ENCODE measurements at places on chromosomes 7 and 10.

DNA sequence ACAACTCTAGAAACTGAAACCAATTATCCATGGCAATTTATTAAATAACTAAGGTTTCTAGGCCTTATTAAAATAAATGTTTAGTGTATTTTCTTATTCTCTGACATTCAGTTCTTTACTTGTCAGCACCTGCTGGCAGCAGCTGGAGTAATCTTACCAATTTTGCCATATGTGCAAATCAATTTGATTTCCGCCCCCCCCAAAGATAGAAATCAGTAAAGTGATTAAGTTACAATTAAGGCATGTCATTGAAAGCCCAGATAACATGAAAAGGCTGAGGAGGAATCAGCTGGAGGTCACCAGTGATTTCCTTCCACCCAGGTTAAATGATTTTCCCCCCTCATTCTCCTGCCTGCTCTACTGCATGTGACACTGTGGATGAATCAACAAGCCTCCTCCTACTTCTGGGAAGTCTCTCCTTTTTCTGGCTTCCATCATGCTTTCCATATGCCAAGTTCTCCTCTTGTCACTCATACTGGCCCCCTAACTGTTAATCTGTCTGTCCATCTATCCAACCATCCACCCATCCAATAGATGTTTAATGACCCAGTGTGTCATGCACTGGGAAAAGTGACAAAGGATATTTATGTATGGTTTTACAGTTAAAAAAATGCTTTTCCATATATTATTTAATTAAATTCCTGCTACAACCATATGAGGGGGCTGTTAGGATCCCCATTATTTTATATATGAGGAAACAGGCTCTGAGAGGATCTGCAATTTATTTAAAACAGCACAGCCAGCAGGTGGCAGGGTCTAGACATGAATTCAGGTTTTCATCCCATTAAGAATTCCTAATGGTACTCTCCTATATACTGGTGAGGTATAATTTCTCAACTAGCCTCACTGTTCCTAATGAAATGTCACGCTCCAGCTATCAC lies 116.5 kb downstream of the ATXN7L1 start:
- DNase-seq = no peak

- DNase-seq = no peak
These were observed 19.9 kb downstream of the SLC13A4 start for GRCh38 chr7:135708041-135708440.

- no peak for DNase-seq
These were observed 140.5 kb downstream of the PKD1L1 start for GRCh38 chr7:47807756-47808155.

DNA sequence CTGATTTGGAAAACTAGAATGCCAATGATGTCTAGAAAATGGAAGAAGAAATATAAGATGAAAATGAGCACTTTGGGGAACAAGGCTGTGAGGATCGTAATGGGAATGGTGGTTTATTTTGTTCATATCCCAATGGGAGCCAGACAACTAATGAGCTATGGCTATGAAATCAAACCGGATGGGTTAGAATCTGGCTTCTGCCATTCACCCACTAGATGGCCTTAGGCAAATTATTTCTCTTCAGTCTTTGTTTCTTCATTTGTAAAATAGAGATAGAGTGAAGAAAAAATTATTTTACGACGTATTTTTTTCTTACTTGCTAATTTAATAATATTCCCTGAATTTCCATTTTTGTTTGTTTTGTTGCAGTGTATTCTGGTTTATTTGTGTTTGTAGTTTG lies 572.1 kb upstream of the IGFBP3 start:
- no peak for DNase-seq

- DNase-seq = no peak
These were observed 113.2 kb downstream of the MICALL2 start for GRCh38 chr7:1345796-1346755.

Measured in HL-60 (cell line).